ENCODE measurements at places on chromosomes 7 and 10.

DNA sequence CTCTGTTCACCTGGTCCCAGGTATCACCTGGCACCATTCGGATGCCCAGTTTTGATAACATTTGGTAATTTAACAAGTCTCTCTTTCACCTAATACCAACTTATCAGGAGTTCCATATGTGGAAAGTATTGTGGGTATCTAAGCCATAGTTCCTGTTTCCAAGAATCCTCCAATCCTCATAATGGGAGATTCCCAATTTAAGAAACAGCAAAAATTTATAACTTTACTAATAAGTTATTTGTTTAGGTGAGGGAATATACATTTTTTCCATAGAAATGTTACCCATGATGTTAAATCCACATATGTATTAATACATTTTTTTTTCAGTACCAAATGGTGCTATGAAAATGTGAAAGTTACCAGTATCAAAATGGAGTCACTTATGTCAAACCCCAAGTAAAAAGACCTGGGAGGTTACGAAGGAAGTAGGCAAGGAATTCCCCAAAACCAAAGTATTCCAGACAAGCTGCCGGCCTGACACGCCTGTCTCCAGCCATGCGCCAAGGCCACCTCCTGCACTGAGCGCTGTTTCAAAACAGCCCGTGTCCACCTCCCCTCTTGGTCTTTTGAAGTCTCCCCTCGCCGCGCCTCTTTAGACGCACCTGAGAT, 44.8 kb downstream of the PRKCQ start:
- no peak for DNase-seq

GRCh38 chr10:21494191-21495001, 31.1 kb downstream of the SKIDA1 start:
- DNase-seq, result no peak

DNA sequence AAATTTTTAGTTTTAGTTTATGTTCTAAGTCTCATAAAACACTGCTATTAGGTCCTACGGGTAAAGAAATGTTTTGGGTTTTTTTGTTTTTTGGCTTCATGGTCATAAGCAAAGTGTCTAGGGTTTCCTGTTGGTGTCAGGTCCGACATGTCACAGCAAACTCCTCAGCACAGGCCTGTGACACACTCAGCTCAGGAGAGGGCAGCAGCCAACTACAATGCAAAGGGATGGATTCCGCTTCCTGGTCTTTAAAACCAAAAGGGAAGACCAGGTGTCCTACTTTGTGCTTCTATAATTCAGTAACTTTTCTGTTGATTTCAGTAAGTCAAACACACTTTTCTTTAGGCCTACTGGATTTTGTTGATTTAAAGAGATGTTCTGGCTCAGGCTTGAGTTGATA, 83.8 kb upstream of the MACROH2A2 start:
- no peak for DNase-seq

GRCh38 chr7:157646551-157646950, 309.7 kb downstream of the DNAJB6 start:
- DNase-seq, result no peak

- DNase-seq, result no peak
Measured at GRCh38 chr10:132538031-132538789, 623 bp downstream of the INPP5A start.

- DNase-seq, result no peak
Measured at GRCh38 chr7:33581236-33581635, 324.1 kb upstream of the BMPER start.

GRCh38 chr7:141598408-141598807, 47.2 kb downstream of the AGK start:
- DNase-seq, result no peak

DNA sequence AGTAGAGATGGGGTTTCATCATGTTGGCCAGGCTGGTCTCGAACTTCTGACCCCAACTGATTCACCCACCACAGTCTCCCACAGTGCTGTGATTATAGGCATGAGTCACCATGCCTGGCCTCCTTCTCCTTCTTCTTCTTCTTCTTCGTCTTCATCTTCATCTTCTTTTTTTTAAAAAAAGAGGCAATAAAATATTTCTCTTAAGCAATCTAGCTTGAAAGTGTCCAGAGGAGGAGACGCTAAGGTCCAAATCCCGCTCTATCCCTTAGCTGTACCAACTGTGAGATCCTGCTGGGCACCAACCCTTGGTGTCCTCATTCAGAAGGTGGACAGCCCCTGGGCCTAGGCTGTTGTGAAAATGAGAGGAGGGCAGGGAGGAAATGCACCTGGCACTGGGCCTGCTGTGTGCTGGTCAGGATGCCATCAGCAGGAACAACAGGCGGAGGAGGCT, 13.9 kb upstream of the PSAP start:
- no peak for DNase-seq

DNA sequence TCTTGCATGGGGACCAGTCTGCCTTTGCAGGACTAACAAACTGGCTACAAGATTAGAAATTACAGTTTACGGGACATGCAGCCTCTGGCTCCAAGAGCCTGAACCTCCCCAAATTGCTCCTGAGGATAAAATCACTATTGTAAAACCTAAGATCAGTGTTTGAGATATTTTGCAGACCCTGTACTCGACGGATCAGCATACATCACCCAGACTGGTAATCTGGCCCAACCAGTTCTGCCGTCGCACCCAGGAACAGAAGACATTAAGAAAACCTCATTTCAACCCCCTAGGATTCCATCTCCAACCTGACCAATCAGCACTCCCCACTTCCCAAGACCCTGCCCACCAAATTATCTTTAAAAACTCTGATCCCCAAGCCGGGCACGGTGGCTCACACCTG, 27.1 kb upstream of the DNMBP start:
- no peak for DNase-seq

Measured in nucleus accumbens (tissue), 56 donors.